Stimulated activated CD4-positive, alpha-beta T cell treated with anti-CD3 and anti-CD28 coated beads, Interleukin-4, amount 100 ng/mL, for 48 hours (primary cell): ENCODE measurements at places on chromosomes 2 and 18.

- DNase-seq: no peak
These were observed 292.3 kb upstream of the SIX2 start for GRCh38 chr2:45301307-45302277.

GRCh38 chr2:100262046-100262445 lies 60.3 kb downstream of the LONRF2 start:
- no peak for DNase-seq

GRCh38 chr18:49907346-49907929 lies 94.1 kb upstream of the ACAA2 start:
- no peak for DNase-seq

DNA sequence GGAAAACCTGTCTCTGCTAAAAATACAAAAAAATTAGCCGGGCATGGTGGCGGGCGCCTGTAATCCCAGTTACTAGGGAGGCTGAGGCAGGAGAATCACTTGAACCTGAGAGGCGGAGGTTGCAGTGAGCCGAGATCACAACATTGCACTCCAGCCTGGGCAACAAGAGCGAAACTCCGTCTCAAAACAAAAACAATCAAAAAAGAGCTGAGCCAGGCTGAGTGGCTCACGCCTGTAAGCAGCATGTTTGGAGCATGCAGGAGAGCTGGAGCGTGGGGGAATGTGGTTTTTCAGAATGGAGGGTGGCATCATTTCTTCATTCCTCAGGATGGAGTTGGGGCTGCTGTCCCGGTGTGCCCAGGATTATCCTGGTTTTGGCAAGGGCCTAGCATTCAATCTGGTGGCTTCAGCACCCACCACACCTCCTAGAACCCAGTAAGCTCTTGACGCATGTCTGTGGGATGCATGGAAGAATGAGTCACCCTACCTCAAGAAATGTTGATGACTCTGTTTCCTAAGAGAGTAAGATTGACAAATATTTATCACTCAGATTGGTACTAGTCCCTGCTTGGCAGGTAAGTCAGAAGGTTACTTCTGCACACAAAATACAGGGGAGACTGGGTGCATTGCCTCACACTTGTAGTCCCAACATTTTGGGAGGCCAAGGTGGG lies 90.2 kb upstream of the ODC1 start:
- DNase-seq: no peak

DNA sequence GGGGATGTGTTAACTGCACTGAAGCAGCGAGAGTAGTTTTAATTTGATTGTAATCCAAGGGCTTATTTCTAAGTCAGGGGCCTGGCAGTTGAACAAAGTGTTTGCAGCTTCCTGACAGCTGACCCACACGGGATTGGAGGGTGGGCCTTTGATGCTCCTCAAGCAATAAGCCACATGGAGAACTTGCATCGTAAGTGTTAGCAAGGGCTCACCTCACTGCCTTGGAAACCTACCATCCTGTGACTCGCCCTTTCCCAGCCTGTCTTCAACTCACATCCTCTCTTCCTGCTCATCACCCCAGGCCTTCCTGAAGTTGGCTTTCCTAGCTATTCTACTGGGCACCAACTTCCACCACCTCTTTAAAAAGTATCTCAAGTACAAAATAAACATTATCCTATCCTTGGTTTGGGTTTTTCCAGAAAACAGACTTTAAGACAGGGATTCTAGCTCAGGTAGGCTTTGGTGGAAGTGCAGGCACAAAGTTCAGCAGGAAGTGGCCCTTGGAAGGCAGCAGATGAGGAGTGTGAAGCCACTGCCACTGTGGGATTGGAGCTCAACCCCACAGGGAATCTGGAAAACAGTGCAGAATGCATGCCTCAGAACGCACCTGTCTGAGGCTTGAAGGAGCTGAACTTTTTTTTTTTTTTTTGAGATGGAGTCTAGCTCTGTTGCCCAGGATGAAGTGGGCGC lies 31.6 kb downstream of the B3GNT2 start:
- no peak for DNase-seq

DNA sequence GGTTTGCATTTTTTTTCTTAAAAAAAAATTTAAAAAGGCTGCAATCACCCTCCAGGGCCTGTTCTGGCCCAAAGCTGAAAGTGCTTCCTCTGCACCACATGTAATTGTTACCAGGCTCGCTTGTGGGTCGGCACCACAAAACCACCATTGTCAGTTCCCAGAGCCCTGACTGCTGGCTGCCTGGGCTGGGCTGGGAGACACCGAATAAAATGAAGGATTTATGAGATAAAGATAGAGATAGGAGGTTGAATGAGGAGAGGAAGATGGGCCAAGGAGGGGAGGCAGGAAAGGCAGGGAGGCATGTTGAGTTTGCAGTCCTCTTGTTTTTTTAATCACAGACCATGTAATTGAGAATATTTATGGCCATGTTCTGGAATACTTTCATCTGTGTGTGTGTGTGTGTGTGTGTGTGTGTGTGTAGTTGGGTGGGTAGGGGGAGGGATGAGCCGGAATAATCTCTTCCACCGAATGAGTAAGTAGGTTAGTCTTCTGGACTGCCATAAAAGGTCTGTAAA lies 14.7 kb downstream of the NRP2 start:
- no peak for DNase-seq
